ENCODE measurements at places on chromosomes 6 and 20.

DNA sequence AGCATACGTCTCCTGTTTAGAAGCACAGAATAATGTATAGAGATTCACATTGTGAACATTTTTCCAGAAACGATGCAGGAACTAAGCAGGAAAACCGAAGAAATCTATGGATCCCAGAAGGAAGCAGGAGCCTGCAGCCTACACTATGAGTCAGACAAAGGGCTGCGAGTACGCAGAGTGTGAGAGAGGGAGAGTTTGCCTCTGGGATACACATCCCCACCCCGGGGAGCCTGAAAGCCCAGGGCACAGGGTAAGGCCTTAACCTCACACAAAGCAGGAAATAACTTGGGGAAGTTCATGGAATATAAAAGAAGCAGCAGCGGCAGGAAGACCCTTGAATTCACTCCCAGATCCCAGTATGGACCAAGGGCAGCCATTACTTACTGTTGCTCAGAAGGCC, 842.1 kb upstream of the MANEA start:
- DNase-seq, result no peak

DNA sequence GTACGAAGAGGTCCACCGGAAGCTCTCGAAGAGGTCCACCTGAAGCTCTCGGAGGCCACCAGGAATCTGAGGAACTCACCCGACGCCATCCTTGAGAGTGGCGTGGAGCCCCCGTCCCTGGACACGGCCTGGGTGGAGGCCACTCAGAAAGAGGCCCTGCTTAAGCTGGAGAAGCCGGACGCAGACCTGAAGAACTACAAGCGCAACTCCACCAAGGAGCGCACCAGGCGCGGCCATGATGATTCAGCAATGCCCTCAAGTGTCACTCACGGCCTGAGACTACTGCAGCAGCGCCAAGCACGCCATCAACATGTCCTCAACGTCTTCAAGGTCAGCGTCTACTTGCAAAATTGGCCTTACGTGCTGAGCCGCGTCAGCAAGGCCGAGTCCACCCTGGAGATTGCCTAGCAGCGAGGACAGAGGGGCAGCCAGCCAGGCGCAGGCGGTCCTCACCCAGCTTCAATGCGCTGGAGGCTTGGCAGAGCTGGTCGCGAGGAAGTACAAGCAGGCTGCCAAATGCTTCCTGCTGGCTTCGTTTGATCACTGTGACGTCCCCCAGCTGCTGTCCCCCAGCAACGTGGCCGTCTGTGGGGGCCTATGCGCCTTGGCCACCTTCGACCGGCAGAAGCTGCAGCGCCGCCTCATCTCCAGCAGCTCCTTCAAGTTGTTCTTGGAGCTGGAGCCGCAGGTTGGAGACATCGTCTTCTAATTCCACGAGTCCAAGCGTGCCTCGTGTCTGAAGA, 7.7 kb upstream of the GJA10 start:
- DNase-seq, result no peak

GRCh38 chr20:41217422-41217821, 80.1 kb downstream of the PLCG1 start:
- no peak for DNase-seq

GRCh38 chr6:16322666-16323312, 84.4 kb downstream of the GMPR start:
- peak; percentile 61 for DNase-seq

- no peak for DNase-seq
Observed at GRCh38 chr6:168413856-168414255, 27.1 kb upstream of the SMOC2 start.

- DNase-seq, result no peak
Observed at GRCh38 chr6:56023829-56024228, 148.4 kb upstream of the BMP5 start.

- DNase-seq, result no peak
Observed at GRCh38 chr6:138417493-138418117, 13.6 kb downstream of the HEBP2 start.

DNA sequence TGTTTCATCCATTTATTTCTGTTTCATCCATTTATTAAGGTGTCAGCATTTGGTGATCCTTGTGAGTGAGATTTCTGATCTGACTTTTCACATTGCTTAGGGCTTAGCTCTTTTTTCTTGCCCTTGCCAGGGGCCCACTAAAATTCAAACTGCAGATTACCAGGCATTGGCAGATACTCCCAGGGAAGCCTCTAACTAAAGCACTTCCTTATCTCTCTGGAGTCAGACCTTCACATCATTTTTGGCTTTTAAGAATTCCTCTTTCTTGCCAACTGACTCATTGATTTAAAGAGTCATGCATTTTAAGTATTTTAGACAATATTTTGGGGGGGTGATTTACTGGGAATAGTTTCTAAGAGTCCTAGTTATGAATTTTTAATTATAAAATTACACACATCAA, 2.6 kb upstream of the WFDC8 start:
- DNase-seq, result no peak

- DNase-seq, result peak; percentile 54
Observed at GRCh38 chr6:31493875-31494694, 3.9 kb upstream of the MICB start.

DNA sequence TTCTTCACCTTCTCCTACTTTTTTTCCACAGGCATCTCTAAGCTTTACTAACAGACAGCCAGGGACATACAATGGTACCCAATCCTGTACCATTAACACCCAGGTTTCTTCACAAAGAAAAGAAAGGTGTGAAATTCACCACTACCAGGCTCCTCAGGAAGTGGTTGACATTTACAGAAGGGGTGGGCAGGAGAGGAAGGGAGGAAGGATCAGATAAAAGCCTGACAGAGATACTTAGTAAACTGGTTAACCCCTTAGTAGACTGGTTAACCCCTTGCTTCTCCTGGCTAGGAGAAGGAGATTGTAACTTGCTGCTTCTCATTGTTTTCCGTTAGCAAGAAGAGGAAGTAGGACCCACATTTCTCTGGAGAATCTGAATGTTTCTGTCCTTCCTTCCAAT, 7.2 kb downstream of the SAMD3 start:
- no peak for DNase-seq

- DNase-seq, result no peak
Observed at GRCh38 chr6:122730775-122731386, 48.6 kb upstream of the FABP7 start.

DNA sequence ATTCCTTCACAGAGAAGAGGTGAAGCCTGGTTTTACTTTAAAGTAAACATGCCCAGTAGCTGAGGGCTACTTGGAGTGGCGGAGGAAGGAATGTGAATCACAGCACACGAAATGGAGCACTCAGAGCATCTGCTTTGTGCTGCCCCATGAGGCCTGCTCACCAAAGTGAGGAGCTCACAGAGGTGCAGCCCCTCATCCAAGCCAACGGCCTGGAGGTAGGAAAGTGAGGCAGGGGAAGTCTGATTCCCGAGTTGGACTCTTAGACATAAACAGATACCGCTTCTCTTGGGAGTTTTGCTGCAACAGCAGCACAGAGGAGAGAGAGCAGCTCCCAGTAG, 3.6 kb downstream of the YTHDF1 start:
- DNase-seq, result no peak

DNA sequence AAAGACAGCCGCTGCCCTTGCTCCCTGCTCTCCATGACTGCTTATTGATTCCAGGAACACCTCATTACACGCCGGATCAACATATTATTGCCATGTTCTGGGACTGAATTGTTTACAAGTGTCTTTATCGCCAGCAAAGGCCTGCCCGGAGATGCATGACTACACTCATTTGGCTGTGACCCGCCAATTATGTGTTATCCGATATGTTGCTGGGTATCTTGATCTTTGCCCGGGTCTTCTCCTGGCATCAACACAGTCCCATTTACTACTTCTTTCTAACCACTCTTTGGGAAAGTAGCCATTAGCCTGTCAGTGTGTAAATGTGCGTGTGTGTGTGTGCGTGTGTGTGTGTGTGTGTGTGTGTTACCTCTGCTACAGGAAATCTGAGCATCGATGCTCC, 15.4 kb downstream of the LINC00237 start:
- DNase-seq, result no peak

- DNase-seq, result no peak
Observed at GRCh38 chr20:63772781-63773518, 33.4 kb downstream of the SLC2A4RG start.

DNA sequence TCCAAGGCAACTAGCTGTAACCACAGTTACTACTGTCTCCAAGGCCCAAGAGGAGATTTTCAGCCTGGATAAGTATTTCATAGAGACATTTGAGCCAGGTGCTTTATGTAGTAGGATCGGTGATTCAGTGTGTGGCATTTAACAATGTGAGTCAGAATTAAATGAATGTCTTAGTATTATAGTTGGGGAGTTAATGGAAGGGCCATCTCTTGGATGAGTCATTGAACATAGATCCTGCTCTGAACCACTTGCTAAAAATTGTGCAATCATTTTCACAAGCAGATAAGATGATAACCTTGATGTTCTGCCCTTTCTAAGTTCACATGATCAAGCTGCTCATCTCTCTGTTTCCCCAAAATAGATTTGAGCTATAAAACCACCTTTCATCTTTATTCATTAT, 668.9 kb upstream of the CITED2 start:
- DNase-seq, result no peak

DNA sequence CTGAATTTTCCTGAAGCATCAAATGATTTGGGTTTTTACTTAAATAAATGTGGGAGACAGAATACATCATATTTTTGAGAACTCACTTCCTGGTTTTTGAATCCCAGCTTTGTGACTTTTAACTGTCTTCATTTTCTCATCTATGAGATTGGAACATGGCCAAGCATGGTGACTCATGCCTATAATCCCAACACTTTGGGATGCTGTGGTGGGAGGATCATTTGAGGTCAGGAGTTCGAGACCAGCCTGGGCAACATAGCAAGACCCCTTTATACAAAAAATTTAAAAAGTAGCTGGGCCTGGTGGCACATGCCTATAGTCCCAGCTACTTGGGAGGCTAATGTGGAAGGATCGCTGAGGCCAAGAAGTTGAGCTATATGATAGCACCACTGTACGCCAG, 122.3 kb downstream of the QKI start:
- DNase-seq, result no peak

- no peak for DNase-seq
Observed at GRCh38 chr6:150056156-150056555, 12.8 kb downstream of the ULBP3 start.

- no peak for DNase-seq
Observed at GRCh38 chr6:92292067-92292466, 1127.3 kb downstream of the EPHA7 start.

- DNase-seq, result no peak
Observed at GRCh38 chr20:50054626-50055511, 58.1 kb downstream of the UBE2V1 start.

DNA sequence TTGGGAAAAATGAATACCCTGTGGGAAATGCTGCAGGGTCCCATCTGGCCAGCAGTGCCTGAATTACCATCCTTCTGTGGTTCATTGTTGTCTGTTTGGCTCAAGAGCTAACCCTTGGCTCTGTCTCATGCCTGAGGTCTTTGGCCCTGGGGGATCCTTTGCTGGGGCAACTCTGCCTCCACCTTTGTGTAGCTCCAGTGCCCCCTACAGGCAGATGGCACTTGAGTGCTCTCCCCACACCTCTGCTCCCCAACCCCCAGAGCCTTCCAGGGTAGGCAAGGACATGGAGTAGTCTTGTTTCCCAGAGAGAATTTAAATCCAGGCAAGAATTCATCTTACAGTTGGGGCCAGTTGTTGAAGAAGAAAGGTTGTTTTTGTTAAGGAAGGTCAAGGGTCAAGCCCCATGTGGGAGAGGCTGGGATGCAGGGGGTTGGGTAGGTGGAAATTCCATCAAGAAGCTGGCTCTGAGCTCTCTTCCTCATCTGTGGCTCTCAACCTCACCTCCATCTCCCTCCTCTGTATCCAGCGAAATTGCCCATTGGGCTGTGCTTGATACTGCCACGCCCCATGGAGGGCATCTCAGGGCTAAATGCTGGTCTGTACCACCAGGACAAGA, 44.2 kb downstream of the ZNF831 start:
- DNase-seq, result peak; percentile 56

- DNase-seq, result no peak
Observed at GRCh38 chr6:146602526-146602925, 3.8 kb downstream of the ADGB start.

- no peak for DNase-seq
Observed at GRCh38 chr6:30657454-30657853, 10.5 kb downstream of the C6orf136 start.

DNA sequence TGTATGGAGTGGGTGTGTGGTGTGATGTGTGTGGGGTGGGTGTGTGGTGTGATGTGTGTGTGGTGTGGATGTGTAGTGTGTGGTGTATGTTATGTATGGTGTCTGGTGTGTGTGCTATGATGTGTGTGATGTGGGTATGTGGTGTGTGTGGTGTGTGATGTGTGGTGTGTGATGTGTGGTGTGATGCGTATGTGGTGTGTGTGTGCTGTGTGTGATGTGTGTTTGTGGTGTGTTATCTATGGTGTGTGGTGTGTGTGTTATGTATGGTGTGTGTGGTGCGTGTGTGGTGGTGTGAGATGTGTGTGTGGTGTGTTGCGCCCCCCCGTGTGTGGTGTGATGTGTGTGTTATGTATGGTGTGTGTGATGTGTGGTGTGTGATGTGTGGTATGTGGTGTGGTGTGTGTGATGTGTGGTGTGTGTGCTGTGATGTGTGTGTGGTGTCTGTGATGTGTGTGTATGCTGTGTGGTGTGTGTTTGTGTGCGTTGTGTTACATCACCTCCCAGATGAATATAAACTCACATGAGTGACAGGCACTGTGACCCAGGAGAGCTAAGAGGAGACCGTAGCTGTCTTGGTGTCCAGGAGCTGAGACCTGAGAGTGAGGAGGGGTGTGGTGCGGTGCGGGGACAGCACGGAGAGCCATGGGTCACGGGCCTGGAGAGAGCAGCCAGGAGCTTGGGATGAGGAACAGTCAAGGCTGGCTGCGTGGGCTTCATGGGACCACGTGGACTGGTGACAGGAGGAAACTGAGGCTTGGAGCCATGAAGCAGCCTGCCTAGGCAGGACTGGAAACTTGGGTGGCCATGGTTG, 8.8 kb downstream of the DLGAP4 start:
- DNase-seq, result no peak

- DNase-seq, result no peak
Observed at GRCh38 chr20:48190757-48191156, 405.5 kb upstream of the SULF2 start.

DNA sequence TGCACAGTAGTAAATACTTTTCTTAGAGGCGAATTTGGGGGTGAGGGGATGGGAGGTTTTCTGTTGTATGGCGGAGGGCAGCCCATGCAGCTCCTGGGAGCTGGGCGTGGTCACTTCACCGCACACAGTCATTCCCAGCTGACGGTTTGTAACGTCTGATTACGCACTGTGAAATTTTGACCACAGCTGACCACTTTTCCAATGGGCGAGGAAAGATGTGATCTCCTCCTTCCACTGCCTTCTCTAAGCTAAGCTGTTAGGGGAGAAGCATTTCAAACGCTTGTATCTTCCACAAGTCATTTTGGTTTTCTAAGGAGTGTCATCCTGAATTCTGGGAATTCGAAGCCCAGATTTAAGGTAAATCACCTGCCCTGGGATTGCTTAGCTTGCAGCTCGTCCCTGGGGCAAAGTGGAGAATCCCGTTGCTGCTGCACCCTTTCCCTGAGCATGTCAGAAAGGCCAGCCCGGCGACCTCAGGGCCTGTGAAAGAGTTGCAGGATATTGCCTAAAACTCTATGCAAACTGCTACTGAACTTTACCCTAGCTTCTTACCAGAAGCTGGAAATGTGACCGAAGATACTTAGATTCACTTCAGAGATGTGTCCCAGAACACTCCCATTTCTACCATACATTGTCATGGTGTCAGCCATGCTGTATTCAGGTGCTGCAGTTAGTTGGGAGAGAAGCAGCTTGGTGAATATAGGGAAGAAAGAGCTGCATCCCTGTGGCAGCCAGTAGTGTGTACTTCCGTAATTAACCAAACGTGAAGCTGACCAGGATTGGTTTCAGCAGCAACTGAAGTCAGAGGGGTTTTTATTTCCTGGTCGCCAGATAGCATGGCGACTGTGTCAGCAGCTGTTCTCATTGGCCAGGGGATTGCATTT, 58.9 kb downstream of the RREB1 start:
- DNase-seq, result no peak

Data from stimulated activated CD8-positive, alpha-beta memory T cell treated with anti-CD3 and anti-CD28 coated beads, Interleukin-4, amount 100 ng/mL, for 4 hours (primary cell).